HFF-Myc (cell line): ENCODE measurements at places on chromosomes 12 and 14.
A peak's percentile ranks its signal among the peaks of the same experiment; 100 is the strongest.

- DNase-seq, result no peak
These were observed 28.2 kb upstream of the BCAT1 start for GRCh38 chr12:24977060-24977459.

- DNase-seq, result no peak
These were observed 85.4 kb downstream of the HECTD1 start for GRCh38 chr14:31122098-31122611.

DNA sequence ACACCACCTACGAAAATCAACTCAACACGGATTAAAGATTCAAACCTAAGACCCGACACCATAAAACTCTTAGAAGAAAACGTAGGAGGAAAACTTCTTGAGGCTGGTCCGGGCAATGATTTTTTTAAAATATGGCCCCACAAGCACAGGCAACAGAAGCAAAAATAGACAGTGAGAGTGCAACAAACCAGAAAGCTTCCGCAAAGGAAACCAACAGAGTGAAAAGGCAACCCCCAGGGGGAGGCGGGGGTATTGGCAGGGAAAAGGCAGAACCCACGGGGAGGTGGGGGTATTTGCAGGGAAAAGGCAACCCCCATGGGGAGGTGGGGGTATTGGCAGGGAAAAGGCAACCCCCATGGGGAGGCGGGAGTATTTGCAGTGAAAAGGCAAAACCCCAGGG, 20.5 kb upstream of the FBRSL1 start:
- DNase-seq, result no peak

- DNase-seq, result peak; percentile 52
These were observed at the start of gene SAMD4A for GRCh38 chr14:54566410-54567223. Gene SAMD4A (plus strand): TSS chr14:54567128. CDS start chr14:54567917, 789 bp downstream.

DNA sequence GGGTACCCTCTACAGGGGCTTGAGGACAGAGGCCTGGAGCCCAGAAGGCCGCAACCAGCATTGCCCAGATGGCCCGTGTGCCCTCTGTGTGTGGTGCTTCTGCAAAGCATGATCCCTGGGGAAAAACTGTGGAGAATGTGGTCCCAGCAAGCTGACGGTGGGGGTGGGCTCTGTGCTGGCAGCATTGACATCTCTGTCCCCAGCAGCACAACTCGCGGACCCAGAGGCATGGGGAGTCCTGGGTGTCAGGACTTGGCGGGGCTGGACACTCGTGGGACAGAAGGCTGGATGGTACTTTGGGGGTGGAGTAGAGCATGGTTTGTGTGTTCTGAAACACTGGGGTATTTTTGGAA, 4.3 kb downstream of the CLBA1 start:
- no peak for DNase-seq

- DNase-seq, result no peak
These were observed 76.1 kb upstream of the PAWR start for GRCh38 chr12:79766705-79767464.

DNA sequence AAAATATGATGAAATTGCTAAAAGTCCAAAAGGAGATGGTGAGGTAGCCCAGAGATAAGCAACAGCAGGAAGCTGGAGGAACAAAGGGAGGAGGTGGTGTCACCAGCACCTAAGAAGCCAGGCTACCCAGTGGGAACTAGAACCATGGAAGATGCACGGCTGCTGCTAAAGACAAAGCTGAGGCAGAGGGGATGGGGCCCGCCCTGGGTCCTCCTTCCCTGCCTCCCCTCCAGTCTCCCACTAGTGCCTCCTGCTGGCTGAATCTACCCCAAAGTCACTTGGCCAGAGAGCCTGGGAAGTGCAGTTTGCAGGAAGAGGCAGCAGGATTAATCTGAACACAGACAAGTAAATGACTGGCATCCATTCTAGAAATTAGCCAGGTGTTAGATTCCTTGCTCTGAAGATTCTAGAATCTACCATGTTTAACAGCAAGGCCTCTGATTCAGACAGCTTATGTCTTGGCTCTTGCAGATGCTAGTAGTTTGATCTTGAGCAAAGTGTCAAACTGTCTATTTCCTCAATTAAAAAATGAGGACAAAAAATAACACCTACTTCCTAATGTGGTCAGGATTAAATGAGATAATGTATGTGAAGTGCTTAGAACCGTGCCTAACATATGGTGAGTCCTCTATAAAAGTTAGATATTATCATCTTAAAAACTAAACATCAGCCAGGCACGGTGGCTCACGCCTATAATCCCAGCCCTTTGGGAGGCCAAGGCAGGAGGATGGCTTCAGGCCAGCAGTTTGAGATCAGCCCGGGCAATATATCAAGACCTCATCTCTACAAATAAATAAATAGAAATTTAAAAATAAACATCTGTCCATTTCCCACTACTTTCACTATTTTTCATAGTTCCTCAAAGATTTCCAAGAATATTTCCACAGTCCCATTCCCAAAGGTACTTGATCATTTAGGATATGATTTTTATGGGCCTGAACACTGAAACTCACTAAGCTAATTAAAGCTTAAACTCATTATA, 5.8 kb upstream of the LRP10 start:
- DNase-seq, result no peak

DNA sequence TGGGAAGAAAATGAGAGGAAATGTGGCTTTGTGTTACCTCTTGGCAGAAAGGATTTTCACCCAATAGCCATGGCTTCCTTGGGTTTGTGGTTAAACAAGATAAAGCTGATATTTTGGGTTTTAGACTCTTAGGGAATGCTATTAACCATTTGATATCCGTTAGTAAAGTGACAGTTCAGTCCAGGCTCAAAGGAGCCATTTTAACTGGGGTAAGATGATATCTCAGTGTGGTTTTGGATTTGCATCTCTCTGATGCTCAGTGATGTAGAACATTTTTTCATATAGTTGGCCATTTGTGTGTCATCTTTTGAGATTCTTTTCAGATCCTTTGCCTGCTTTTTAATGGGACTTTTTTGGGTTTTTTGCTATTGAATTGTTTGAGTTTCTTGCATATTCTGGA, 30.1 kb downstream of the IFT43 start:
- no peak for DNase-seq

DNA sequence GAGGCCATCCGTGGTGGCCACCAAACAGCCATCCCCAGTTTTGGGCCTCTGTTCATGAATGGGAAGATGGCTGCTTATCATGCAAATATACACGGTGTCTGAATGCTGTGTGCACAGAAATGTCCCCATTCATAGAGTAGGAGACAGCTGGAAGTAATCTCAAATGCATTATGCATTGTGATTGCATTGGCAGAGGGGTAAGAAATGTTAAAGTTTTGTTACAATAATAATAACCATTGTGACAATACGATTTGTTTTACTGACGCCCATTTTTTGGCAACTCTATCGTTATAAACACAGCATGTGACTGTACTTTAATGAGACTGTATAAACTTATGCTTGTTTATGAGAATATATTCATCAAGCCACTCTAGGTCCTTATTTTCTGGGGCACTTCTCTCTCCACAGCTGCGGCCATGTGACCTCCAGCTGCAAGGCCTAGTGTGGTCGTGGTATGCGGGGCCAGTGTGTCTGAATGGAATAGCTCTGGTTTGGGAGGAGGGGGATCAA, 474.3 kb downstream of the VRK1 start:
- DNase-seq, result no peak

DNA sequence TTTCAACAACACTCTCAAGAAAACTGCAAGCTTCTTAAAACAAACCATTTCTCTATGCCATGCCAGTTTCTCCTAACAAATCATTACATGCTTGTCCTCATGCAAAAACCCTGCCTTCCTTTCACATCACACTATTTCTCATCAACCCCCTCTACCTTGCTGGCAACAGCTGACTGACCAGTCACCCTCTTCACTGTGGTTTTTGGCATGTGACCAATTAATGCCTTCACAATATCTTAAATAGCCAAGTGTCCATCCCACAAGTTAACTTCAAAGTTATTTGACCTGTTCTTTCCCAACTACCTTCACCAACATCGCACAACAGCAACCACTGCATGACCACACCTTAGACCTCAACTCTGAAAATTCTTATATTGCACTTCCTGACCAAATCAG, 159.6 kb downstream of the CEP128 start:
- DNase-seq, result no peak

DNA sequence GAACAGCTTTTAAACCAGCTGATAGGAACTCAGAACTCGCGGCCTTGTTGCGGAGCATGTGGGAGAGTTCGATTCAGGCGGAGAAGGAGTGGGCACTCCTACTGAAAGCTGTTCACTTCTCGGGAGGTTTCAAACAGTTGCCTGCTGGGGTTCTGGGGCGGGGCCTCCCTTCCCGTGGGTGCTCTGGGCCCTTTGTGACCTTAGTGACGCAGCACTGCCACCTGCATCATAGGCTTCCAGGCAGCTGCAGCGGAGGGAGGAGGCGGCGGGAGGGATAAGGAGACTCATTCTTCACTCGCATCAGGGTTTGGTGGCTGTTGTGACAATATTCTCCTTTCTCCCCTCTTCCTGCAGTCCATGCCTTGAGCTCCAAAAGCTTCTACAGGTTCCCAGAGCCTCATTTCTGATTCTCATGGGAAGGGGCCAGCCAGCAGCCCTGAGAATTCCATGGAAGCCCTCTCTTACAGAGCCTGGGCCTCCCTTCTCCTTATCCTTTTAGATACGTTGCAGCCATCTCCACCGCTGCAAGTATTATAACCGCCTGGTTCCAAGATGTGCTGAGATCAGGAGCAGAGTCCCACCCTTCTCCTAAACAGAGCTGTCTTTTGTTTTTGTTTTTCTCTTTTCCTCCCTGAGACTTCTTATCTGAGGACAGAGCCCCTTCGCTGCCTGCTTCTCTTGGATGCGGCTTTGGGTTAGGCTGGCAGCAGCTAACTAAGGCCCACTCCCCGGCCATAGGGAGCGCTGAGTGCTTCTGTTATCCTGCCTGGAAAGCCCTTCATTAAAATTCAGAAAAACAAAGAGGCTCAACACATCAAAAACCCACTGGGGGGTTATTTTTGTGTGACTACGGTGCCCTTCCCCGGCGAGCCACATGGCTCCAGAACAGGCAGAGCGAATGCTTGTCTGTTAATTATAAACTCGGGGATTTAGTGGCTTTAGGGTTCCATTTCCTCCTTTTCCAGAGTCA, 67.6 kb upstream of the GPATCH2L start:
- no peak for DNase-seq

- DNase-seq, result peak; percentile 47
These were observed 179.6 kb downstream of the TMEM117 start for GRCh38 chr12:44015333-44015941.

- DNase-seq, result no peak
These were observed 136.7 kb downstream of the PDE3A start for GRCh38 chr12:20505056-20505455.

DNA sequence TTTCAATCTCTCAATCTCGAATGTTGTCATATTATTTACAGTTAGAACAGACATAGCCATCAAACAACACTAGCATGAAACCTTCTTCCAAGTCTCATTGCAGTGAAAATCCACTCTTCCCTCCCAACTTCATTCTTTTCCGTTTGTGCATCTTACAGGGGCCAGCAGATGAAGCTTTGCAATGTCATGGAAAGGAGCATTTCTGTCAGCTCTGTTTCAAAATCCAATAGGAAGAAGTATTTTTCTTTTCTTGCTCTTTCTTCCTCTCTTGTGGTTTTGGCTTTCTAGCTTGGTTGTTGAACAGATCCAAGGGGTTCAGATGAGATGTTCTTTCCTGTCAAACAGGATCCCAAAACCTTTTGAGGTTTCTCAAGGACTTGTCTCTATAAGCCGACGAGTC, 416.6 kb downstream of the AEBP2 start:
- no peak for DNase-seq

- no peak for DNase-seq
These were observed 137.3 kb downstream of the CEP83 start for GRCh38 chr12:94322346-94322745.

GRCh38 chr12:106583242-106584103, 669 bp downstream of the RFX4 start:
- no peak for DNase-seq

DNA sequence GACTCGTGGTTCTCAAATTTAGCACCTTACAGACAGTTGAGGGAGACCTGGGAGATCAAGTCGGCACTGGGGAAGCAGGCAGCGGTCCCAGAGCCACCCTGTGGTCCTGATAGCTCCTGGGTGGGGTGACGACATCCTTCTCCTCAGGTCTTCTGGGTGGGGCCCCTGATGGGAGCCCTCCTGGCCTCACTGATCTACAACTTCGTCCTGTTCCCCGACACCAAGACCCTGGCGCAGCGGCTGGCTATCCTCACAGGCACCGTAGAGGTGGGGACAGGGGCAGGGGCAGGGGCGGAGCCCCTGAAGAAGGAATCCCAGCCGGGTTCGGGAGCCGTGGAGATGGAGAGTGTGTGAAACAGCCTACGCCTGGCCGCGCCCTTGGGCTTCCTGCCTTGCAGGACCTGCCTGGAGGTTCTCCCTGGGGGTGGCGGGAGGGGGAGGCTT, 2.6 kb downstream of the AQP6 start:
- no peak for DNase-seq

- no peak for DNase-seq
These were observed 30.7 kb downstream of the DAD1 start for GRCh38 chr14:22558221-22558913.

DNA sequence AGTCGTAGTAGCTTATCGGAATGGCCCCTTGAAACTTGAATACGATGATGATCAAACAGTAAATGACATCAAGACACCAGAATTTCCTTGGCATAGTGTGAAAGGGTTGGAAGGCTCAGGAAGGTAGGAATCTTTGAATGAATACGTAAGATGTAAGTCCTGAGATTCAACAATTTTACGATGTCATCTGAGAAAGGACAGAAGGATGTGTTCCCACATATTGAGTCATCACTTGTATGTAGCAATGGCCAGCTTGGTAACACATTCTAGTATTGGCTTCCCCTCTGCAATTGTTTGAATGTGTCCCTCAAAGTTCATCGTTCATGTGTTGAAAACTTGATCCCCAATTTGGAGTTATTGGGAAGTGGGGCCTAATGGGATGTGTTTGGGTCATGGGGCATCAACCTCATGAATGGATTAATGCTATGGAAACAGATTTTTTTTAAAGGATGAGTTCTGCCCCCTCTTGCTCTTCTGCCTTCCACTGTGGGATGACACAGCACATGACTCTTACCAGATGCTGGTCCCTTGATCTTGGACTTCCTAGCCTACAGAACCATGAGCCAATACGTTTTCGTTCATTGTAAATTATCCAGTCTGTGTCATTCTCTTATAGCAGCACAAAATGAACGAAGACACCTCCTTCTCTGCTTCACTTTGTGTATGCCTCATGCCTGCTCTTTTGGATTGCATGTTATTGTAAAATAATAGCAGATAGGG, 284.6 kb downstream of the BCAT1 start:
- no peak for DNase-seq

- no peak for DNase-seq
These were observed 14.8 kb downstream of the HSP90B1 start for GRCh38 chr12:103944964-103945363.

DNA sequence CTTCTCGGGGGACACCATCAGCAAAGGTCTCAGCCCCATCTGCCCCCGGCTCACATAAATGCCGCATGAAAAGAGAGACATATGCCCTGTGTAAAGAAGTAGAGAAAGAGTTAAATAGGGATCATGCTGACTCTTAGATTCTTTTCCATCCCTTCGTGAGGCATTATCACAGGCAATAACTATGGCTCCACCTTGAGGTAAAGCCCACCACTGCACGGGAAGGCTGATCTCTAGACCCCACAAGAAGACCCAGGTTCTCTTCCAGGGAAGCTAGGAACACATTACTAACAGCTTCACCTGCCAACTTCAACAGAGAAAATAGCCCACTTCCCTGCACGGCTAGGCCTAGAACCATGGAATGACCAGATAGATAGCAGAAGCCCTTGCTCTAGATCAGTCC, 14.1 kb upstream of the NOP2 start:
- DNase-seq, result no peak
